ENCODE measurements at places on chromosomes 4 and X.

DNA sequence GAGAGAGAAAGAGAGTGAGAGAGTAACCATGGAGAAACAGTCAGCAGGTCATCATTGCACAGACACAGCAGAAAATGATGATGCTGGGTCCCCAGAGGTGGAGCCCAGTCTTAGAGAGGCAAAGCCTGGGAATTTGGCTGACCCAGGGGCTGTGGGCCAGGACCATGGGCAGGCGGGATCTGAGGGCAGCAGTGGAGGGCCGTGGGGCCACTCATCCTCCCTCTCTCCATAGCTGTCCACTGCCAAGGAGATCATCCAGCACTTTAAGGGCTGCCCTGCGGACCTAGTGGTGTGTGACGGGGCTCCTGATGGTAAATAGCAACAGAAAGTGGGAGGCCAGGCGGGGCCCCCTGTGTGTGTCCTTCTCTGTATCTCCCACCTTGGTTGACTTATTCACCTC, 2.8 kb downstream of the FTSJ1 start:
- no peak for DNase-seq

GRCh38 chr4:96955691-96956090, 1115.8 kb downstream of the PDHA2 start:
- no peak for DNase-seq

GRCh38 chrX:12440246-12440645, 302.0 kb downstream of the FRMPD4 start:
- no peak for DNase-seq

- no peak for DNase-seq
Observed at GRCh38 chr4:165248102-165248501, 40.7 kb downstream of the KLHL2 start.

DNA sequence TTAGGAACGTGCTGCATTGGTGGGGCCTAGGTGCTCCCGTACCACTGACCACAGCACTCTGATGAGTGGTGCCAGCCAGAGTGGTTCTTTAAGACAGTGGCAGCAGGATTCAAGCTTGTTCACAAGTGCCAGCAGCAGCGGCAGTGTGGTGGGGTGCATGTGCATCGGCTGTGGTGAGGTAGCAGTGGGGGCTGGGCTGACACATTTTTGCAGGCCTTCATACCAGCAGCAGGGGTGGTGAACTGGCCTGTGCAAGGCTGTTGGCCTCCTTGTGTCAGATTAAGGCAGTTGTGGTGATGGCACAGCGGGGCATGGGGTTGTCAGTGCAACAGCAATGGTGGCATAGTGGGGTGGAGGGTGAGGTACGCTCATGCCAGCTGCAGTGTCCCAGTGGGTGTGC, 131.4 kb downstream of the PABPC4L start:
- DNase-seq, result no peak

GRCh38 chrX:17435476-17435875, 60.5 kb downstream of the NHS start:
- no peak for DNase-seq

DNA sequence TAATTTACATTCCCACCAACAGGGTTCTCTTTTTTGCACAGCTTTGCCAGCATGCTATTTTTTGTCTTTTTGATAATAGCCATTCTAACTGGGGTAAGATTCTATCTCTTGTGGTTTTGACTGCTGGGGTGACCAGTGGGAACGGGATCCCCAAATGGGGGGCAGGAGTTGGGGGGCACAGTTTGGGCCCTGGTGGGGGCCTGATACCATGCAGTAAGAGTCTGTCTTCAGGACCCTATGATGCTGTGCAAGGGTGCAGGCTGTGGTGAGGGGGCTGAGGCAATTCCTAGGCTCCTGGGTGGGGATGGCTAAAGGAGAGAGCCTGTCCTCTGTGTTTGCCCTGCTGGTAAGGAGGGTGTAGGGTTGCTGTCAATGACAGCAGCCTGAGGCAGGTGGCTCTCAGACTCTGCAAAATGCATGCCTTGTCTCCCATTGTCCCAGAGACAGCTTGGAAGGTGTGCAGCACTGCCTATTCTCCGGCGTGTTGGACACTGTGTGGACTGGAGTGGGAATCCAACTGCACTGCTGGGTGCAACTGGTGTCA, 172.7 kb upstream of the ARHGAP24 start:
- DNase-seq, result no peak

GRCh38 chrX:45711231-45711630, 510.6 kb upstream of the DIPK2B start:
- no peak for DNase-seq

DNA sequence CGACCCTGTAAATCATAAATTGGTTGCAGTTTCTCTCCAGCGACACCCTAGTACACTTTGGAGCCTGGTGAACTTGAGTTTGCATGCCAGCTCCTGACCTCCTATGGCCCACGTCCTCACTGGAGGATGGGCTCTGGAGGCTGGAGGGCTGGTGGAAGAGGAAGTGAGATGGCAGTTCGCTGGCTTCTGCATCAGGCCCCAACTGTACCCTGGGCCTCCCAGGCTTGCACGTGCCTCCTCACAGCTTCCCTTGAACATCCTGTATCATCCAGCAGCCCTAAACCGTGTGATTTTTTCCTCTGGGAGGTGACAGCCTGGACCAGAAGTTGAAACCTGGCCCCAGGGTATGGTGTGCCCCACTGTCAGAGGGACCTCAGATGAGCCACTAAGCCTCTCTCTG, 78.5 kb downstream of the HTRA3 start:
- DNase-seq, result no peak

- DNase-seq, result no peak
Observed at GRCh38 chrX:39144323-39144722, 343.1 kb downstream of the MID1IP1 start.

GRCh38 chr4:15992167-15992485, 29.2 kb upstream of the FGFBP2 start:
- DNase-seq, result no peak

DNA sequence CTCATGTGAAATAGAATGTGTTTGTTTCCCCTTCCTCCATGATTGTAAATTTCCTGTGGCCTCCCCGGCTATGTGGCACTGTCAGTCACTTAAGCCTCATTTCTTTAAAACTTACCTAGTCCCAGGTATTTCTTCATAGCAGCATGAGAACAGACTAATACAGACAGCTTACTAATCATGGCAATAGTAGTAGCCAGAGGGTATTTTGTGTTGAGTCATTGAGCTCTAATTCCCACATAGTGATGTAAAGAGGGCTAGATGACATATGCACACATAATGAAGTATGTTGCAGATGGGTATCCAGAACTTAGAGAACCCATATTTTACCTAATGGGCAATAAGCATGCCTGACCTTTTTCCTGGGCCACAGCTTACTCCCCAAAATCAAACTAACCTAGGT, 1197.2 kb downstream of the PCDH7 start:
- DNase-seq, result no peak

GRCh38 chrX:151859481-151859880, 53.2 kb upstream of the MAGEA4 start:
- no peak for DNase-seq

GRCh38 chr4:151302432-151302831, 23.0 kb downstream of the SH3D19 start:
- no peak for DNase-seq
